Activated T-cell treated with anti-CD3 and anti-CD28 coated beads, Interleukin-2, amount 50 U/mL, for 24 hours (primary cell): ENCODE measurements at places on chromosomes 13 and 19.
A peak's percentile ranks its signal among the peaks of the same experiment; 100 is the strongest.

DNA sequence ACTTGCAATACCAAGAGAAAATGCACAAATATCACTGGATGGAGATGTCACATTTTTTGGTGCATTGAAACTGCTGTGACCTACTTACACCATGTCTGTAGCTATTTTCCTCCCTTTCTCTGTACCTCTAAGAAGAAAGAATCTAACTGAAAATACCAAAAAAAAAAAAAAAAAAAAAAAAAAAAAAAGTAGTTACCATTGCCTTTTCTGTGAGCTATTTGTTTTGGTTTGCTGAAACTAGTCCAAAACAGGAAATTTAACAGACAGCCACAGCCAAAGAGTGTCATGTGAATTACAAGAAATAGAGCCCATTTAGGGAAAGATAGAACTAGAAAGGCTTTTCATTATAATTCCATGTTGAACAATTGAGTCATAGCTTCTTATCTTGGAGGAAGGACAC lies 37.3 kb downstream of the TNFSF13B start:
- DNase-seq, result no peak

GRCh38 chr19:52722062-52723003 lies 12.5 kb downstream of the ZNF611 start:
- no peak for DNase-seq

DNA sequence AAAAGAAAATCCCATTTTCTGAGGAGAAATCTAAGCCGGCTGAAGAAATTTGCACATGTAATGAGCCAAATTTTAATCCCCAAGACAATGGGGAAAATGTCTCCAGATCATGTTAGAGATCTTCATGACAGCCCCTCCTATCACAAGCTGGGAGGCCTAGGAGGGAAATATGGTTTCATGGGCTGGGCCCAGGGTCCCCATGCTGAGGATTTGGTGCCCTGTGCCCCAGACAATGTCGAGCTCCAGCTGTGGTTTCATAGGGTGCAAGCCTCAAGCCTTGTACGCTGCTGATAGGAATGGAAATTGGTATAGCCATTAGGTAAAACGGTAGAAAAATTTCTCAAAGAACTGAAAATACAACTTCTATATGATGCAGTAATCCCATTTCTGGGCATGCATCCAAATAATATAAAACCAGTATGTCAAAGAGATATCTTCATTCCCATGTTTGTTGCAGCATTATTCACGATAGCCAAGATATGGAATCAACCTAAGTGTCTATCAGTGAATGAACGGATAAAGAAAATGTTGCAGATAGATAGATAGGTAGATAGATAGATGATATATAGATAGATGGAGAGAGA lies 19.3 kb upstream of the FREM2 start:
- no peak for DNase-seq

GRCh38 chr19:43555185-43555770 lies 20.0 kb downstream of the XRCC1 start:
- DNase-seq, result peak; percentile 85
